ENCODE measurements at places on chromosomes 5 and 9.

DNA sequence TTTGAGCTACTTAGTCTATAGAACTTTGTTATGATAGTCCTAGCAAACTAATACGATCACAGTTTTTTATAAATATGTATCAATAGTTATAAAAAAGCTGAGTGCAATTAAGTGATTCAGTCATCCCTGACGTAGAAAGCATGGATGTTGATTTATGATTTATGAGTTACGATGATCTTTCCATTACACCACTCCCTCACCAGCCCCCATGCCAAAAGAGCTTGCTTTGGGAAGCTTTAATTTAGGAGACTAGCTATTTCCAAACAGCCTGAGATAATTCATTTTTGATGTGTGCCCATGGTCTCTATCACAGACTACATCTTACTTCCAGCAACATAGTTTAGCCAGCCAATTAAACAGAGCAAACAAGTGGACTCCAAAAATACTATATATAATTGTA, 256.8 kb downstream of the GABRG2 start:
- DNase-seq, result no peak

- no peak for DNase-seq
Observed at GRCh38 chr5:110377943-110378342, 348.5 kb downstream of the TMEM232 start.

DNA sequence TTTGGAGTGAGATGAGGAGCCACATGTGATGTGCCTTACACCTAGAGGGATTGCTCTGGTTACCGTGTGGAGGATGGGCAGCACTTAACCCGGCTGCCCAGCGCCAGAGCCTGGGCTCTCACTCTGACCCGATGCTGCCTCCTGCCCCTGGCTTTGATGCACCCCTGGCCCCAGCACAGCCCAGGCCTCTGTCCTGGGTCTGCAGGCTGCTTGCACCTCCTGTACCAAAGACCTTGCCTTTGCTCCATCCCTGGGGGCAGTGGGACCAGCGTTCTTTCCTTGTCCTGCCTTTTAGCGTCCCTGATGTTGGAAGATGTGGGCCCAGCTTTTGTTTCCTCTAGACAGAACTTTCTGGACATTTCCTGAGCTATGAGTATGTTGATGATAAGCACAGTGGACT, 40.4 kb downstream of the FGF18 start:
- DNase-seq, result no peak

GRCh38 chr5:1074226-1074625, 37.6 kb downstream of the SLC12A7 start:
- DNase-seq, result no peak

GRCh38 chr5:16870878-16871277, 65.2 kb downstream of the MYO10 start:
- DNase-seq, result no peak

DNA sequence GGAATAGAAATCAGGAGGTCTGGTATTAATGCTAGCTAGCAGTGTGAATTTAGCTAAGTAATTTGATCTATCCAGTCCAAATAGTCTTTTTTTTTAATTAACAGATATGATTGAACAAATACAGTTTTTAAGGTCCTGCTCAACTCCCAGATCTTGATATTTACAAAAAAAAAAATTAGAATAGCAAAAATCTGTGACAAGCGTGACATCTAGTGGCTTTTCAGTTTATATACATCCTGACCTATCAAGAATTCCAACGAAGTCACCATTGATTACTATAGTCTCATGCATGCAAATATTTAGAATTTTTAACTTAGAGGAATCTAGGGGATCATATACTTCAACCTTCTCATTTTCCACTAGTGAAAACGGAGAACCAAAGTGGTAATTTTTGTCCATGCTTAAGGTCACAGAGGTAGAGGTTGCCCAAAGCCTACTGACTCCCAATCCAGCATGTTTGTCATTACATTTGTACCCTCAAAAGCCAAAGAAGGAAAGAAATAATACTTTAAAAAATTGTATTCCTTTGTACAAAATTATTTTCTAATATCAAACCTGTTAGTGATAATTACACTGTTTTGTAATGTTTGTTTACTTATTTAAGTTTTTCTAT, 17.6 kb upstream of the TARS1 start:
- no peak for DNase-seq

- DNase-seq, result no peak
Observed at GRCh38 chr5:85132269-85132668, 747.6 kb upstream of the EDIL3 start.

DNA sequence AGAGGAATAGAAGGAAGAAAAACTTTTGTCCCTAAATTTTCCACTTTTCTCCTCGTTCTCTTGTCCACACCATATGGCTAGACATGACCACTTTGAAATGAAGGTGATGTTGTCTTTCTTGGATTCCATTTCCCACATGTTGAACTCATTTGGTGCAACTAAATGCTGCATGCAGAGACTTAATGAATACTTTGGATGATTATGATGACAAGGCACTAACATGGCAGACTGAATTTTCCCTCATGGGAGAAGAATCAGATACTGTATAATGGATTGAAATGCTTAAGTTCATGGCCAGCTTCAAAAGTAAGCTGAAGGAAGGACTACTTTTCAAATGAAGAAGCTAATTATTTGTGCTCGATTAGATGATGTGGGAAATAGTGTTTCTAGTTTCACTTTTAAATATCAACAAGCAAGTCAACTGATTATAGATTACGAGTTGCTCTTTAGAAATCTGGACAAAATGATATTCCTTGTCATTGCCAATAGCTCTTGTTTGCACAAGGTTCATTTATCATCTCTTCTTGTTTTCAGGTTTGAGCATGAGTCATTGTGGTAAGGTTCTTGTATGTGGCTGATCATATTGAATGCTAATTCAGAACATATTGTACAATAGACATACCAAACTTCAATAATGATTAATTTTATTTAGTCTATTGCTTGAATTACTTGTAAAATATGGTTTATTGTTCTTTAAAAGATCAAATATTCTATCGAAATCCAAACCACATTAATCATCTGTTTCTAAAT, 501.3 kb upstream of the FTMT start:
- DNase-seq, result no peak

DNA sequence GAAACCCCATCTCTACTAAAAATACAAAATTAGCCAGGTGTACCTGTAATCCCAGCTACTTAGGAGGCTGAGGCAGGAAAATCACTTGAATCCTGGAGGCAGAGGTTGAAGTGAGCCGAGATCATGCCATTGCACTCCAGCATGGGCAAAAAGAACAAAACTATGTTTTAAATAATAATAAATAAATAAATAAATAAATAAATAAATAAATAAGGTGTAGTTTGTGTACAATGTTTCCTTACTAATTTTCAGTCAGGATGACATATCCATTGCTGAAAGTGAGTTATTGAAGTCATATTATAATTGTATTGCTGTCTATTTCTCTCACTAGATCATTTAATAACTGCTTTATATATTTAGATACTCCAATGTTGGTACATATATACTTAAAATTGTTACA, 581.5 kb upstream of the DAB2 start:
- DNase-seq, result no peak

- no peak for DNase-seq
Observed at GRCh38 chr5:109529520-109529919, 119.7 kb upstream of the PJA2 start.

DNA sequence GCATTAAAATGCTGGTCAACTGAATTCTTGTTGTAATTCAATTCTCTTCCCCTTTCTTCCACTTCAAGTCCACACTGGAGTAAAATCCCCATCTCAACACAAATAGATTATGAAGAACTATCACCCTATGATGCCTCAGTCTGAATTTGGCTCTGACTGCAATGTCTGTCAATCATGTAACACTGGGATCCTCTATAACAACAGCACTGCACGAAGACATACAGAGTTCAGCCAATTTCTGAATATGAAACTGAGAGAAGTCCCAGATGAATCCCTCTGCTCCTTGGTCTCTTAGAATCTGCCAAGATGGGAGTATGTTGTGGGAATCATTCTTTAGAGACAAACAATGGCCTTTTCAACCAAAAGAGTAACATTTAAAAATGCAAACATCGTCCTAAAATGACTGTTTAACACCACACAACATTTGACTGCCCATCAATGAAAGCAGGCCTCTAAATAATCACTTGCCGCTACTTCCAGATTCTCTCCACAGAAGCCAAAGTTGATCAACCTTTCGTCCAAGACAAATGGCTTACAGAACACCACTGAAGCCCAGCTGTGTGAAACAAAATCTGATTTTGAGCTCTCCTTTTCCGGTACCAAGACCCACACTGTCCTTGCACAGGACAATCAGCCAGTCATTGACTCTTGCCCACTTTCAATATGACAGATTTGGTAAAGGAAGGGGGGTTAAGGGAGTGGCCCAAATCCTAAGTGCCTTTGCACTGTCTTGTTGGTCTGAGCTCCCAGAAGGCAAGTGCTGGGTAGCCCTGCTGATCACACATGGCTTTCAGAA, 258.0 kb downstream of the EBF1 start:
- no peak for DNase-seq

- no peak for DNase-seq
Observed at GRCh38 chr5:7395947-7396712, at the start of gene ADCY2. TSS of gene ADCY2 (plus strand) at chr5:7396138. CDS start at chr5:7396297, 159 bp downstream.

- no peak for DNase-seq
Observed at GRCh38 chr5:103774721-103775120, 212.1 kb upstream of the NUDT12 start.

- DNase-seq, result no peak
Observed at GRCh38 chr9:114252394-114252793, 70.5 kb upstream of the ORM1 start.

GRCh38 chr9:106613250-106613737, 249.7 kb upstream of the ZNF462 start:
- no peak for DNase-seq

DNA sequence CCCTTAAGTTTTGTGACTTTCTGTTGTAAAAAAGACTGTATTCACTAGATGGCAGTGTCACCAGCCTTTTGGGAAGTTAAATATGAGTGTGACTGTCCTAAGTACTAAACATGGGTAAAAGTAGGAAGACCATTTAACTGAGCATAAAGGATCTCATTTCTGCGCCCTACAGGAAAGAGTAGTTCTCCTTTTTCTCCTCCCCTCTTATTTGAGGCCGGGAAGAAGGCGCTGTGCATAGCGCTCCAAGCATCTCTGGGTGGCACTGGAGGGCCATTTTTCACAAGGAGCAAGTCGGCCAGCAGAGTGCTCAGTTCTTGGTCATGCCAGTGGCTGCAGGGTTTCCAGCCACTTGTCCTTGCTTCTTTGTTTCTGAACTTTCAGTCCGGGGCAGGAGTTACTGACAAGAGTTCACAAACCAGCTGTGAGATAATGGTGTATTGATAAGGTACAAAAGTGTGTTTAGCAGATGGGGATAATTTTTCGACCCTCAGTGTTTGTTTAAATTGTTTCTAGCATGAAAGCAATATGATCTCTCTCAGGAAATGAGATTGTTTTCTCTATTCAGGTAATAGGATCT, 227.6 kb upstream of the DMRT1 start:
- peak; percentile 83 for DNase-seq

- DNase-seq, result no peak
Observed at GRCh38 chr9:104826911-104827310, 63.0 kb downstream of the NIPSNAP3B start.

DNA sequence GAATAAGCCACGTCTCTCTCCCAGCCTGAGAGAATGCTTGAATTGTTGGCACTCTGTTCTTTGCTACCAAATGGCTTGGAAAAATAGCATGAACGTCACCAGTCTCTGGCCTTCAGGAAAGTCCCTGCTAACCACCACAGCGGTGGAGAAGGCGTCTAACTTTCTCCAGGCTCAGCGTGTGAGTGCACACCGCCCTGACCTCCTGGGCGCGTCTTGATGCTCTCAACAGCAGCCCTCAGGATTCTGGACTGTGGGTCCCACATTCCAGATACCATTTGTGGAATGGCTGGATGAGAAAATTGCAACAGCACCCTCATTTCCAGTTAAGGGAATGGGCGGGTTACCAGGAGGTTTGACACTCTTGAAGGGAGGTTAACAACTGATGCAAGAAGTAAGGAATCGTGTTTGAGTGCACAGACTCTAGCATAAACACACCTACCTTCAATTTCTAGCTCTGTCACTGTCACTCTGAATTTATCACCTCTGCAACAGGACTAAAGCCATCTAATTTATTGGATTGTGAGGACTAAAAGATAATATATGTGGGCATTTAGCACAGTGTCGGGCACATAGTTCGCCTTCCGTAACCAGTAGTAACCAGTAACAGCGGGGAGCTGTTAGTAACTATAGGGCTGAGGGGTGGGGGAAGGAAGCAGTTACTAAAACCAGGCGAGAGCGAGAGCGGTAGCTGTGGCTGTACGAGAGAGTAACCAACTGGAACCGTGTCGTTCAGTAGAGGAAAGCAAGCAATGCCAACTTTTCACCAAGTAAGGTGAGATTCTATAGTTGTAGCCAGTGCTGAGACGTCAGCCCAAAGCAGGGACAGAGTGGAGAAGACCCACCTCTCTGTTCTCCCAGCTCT, 807 bp upstream of the PLGRKT start:
- no peak for DNase-seq

GRCh38 chr5:54696931-54697330, 179.4 kb downstream of the SNX18 start:
- no peak for DNase-seq

GRCh38 chr5:107085572-107085971, 585.2 kb downstream of the EFNA5 start:
- no peak for DNase-seq

DNA sequence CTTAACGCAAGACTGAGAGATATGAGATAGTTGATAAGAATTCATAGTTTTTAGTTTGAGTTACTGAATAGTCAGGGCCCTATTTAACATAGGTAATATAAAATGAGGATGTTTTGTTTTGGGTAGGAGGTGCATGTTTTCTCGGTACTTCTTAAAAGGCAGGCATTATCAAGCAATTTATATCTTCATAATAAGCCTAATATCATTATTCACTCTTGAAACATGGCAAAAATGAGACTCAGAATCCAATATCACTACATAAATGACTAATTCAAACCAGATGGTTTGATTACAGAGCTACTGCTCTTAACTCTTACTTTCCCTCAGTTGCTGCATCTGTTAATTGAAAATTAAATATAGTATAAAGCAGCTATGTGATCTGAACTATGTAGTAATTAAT, 2038.7 kb downstream of the EFNA5 start:
- no peak for DNase-seq

DNA sequence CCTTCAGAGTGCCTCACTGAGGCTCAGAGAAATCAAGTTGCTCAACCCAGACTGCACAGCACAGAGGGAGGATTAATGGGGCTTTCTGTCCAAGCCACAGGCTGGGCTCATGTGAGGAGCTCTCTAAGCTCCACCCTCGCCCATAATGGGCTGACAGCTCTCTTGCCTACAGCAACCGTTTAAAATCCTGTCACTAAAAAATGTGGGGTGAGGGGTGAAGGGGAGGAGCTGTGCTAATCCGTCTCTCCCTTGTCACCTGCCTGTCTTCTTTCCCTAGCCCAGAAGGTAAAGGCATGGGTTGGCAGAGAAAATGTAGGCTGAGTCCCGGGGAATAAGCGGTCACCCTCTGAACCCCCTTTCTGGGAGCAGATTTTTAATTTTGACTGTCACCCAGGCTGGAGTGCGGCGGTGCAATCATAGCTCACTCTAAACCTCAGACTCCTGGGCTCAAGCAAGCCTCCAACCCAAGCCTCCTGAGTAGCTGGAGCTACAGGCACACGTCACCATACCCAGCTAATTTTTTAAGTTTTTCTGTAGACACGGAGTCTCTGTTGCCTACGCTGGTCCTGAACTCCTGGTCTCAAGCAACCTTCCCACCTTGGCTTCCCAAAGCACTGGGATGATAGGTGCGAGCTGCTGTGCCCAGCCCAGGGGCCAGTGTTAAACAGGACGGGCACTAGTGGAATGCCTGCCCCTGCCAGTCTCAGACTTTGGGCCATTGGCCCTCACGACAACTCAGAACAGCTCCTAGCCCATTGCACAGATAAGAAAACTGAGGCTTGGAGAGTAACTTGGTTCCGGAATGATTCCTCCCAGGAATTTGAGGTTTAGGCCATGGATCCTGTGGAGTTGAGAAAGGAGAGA, 89.5 kb downstream of the LMX1B start:
- no peak for DNase-seq

- no peak for DNase-seq
Observed at GRCh38 chr9:18890372-18890771, 142.6 kb downstream of the SAXO1 start.
